ENCODE measurements at places on chromosomes 7 and 10.

- DNase-seq = no peak
These were observed 18.8 kb downstream of the AKR1B1 start for GRCh38 chr7:134440067-134440466.

DNA sequence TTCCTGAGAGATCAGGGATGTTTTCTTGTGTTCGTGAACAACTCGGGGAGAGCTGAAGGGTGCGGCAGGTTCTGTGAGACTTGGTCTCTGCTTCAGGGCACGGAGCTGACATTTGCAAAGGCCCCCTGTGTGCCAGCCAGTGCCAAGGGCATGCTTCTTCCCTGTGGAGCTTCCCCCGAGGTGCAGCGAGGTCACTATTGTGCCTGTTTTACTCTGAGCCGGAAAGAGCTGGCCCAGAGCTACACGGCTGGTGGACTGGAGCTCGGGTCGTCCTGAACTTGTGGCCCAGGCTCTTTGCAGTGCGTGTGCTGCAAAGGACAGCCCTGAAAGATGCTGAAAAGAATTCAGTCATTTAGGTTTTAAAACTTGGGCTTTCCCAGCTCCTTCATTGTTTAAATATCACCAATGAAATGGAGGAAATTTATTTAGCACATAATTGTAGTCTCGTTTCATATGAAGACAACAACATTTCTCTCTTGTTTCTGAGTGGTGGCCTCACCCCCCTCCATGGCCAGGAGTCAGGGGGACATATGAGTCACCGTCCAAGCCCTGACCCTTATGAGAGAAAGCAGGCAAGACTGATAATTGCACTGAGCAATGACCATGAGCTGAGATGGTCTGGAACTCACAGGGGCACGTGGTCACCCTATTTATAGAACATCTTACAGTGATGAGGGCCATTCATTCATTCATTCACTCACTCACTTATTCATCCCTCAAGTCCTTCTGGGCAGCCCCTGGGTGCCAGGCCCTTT, 102.6 kb downstream of the PTPRE start:
- DNase-seq = no peak

- DNase-seq = no peak
These were observed 37.2 kb upstream of the OPTN start for GRCh38 chr10:13062803-13063202.

GRCh38 chr7:101678658-101679057, 49.6 kb upstream of the MYL10 start:
- no peak for DNase-seq

GRCh38 chr10:66941491-66941890, 15.7 kb downstream of the LRRTM3 start:
- no peak for DNase-seq

DNA sequence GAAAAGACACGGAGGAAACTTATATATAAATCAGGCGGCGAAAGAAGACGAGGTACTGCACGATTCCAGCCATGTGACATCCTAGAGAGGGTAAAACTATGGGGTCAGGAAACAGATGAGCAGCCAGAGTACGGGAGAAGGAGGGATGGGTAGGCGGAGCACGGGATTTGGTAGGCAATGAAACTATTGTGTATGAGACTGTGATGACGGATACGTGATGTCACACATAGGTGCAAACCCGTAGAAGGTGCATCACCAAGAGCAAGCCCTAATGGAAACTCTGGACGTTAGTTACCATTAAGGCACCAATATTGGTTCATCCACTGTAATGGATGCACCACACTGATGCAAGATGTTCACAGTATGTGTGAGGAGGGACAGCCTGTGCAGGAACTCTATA, 93.8 kb upstream of the MGMT start:
- no peak for DNase-seq

DNA sequence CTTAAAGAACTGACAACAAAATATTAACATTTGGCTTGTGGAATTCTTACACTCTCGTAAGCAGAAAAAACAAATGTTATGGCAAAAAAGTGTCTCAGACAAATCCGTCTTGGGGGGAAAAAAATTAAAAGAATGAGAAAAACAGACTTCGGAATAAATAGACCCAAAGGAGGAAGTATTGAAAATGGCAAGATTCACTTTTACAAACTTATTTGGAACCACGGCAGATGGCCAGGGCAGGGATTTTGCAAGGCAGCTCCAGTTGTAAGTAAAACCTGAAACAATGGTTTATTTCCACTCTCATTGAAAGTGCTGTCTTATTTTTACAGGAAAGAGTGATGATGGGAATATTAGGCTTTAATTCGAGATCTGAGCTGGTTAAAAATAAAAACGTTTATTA, 1.5 kb upstream of the ZNF438 start:
- DNase-seq = no peak

DNA sequence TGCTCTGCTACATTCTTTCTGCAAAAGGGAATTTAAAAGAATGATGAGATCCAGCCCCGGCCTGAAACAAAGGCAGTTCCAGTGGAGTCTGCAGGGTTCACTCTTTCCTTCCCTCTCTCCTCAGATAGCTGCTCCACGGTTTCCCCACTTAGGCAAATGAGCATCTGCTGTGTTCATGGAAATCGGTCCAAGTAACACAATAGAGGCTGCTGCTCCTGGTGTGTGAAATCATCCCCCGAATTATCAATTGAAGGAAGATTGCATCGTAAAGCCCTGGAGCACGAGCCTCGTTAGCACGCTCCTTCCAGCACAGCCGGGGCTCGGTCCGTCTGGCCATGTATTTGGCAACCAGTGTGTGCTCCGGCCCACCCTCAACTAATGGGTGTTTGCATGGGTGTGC, 108.3 kb upstream of the DPP6 start:
- DNase-seq = no peak

DNA sequence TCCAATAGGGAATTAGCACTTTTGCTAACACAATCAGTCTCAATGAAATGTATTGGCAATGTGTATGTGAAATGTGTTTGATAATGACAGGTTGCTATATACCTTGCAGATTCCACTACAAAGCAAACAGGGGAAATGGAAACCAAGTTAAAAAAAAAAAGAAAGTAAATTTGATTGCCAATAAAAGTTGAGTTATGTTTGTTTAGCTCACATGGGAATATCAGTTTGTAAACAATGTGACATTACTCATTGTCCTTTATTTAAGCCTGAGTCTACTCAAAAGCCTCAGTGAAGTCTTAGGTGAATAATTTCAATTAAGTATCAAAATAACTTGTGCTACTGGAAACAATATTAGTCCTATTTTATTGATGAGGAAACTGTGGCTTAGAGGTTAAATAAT, 285.2 kb downstream of the CACNA2D1 start:
- no peak for DNase-seq

DNA sequence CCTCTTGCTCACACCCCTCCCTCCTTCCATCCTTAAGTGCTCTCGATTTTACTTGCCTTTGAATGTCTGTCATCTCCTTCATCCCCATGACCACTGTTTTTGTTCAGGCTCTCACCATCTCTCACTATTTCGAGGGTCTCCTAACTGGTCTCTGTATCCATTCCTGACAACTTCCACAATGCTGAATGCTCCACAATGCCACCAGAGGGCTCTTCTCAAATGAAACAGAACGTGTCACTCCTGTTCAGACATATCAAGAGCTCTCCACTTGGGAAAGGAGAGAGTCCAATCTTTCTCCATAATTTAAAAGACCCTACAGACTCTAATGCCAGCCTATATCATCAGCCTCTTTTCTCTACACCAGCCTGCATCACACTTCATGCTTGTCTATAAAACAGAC, 9.0 kb upstream of the SLC13A1 start:
- DNase-seq = no peak

GRCh38 chr10:14736600-14737081, 38.1 kb downstream of the FAM107B start:
- no peak for DNase-seq

DNA sequence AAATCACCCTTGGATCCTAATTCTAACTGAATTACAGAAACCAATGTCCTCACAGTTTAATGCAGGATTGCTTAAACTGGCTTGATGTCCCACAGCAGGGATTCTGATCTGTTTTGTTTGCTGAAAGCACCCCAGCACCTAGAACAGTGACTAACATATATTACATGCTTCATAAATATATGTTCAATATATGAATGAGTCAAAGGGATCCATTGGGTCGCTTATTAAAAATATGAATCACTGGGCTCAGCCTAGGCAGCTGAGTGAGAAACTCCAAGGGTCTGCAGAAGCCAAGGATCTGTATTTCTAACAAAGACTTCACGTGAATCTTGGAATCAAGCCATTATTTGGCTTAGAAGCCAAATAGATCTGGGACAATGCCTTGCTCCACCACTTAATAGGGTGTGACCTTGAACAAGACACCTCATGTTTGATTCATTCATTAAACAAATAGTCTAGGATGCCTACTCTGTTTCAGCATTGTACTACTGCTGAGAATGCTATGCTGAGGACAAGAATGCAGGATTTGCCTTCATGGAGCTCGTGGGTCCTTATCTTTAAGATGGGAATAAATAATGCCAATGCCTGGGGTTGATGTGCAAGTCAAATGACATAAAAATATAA, 103.4 kb upstream of the DLX6 start:
- DNase-seq = no peak

- no peak for DNase-seq
These were observed 35.5 kb downstream of the CAV1 start for GRCh38 chr7:116560021-116560970.

- no peak for DNase-seq
These were observed 45.2 kb upstream of the AKR1E2 start for GRCh38 chr10:4780782-4781181.

DNA sequence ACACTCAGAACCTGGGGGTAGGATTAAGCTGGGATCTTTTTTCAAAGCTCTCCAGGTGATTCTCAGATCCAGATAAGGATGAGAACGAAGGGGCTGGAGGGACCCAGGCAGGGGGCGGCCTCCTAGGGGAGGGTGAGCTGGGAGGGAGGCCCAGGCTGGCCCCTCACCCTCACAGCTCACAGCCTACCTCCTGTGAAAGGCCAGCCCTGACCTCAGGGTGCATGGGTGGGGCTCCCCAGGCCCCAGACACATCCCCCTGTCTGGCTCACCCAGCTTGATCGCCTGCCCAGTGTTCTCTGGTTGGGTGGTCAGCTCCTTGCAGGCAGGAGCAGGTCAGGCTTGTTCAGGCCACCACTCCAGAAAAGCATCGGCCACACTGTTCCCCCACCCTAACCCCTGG, 24.3 kb downstream of the CTBP2 start:
- peak; percentile 20 for DNase-seq

DNA sequence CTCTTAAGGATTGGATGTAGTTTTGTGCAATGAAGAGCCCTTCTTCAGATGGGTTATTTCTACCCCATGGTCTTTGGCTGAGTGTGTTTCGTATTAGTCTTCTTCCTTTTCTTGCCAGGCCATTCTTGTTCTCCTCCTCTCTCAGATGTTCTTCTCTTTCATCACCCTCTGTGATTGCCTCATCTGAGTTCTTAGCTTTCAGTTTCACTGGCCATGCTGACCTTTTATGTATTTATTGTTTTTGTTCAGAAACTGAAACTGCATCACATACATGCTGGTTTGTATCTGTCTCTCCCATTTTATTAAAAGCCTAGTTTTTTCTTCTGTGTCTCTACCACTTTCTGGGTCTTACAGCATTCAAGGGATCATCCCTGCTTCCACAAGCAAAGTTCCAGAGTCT, 21.7 kb upstream of the PCGF5 start:
- no peak for DNase-seq

GRCh38 chr7:20798081-20798693, 11.5 kb upstream of the SP8 start:
- no peak for DNase-seq

DNA sequence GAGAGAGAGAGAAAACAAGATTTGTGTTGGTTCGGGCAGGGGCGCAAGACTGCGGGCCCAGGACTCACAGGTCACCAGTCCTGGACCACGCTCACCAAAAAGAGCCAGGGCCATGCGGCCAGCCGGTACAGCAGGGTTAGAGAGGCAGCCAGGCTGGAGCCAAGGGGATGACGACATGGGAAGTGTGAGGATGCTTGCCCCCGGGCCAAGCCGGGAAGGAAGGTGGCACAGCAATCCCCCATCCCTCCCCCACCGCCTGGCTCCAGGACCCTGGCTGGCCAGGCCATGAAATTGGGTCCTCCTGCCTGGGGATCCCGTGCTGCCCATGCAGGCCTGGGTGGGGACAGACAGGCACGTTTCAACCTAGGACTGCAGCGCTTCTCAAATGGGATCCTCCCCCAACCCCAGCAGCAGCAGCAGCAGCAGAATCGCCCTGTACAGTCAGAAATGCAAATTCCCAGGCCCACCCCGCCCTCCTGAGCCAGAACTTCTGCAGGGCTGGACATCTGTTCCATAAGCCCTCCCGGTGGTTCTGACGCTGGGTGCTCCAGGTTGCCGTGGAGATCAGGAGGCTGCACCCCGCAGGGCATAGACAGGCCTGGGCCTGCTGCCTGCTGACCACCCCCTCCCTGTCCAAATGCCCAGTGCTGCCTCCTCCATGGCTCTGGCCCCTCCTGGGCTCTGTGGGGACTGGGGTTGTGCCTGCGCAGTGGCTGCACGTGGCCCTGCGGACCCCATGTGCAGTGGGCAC, 35.0 kb downstream of the YKT6 start:
- no peak for DNase-seq

GRCh38 chr7:27031289-27032172, 64.3 kb downstream of the HOXA1 start:
- no peak for DNase-seq

DNA sequence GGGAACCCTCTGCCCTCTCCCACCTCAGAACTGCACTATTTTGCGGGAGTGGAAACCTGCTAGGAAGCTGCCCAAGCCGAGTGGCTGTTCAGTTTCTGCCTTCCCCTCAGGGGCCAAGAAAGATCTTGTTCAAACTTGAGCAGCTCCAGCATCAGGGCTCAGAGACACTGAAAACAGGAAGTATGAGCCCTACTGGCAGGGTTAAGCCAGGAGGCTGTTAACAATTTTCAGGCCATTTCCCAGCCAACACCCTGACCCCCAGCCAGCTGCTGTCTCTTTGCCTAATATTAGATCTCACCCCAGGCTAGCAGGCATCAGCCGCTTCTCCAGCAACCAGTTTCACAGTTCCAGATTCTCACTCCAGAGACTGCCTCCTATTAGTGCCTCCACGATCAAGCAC, 9.2 kb downstream of the PLAU start:
- DNase-seq = no peak

- no peak for DNase-seq
These were observed 692.3 kb upstream of the GALNT17 start for GRCh38 chr7:70439651-70440050.

DNA sequence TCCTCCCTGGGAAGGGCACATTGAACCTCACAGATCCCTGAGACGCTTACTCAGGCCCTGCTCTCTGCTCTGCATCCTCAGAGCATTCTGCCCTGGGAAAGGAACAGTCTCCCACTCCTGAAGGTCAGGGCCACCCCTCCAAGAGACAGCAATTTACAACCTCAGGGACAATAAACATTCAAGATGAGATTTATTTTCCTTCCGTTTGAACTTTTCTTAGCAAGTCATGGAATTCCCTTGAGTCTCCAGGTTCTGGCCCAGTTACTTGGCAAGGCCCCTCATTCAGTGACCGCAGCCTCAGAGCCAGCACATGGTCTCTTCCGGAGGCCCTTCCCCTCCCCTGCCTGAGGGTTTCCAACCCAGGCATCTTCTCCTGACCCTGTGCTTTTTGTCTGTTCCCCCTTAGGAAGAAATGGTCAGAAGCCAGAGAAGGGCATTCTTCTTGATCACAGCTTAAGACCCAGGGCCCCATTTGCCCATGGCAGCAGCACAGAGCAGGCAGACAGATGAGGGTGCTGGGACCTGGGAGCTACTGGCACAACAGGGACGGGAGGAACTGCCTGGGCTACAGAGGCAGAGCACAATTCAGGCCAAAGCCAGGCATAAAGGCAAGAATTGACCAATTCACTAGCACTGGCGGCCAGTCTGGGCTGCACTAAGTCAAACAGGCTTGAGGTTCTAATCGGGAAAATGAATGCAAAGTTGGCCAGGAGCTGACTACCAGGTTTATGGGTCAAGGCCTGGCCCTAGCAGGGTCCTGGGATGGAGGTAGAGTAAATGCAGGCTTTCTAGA, 56.7 kb downstream of the VSTM4 start:
- no peak for DNase-seq

- DNase-seq = no peak
These were observed 164.9 kb upstream of the TRIM24 start for GRCh38 chr7:138295049-138295637.
